Right renal pelvis (tissue), 4 donors: ENCODE measurements at places on chromosomes 5 and 9. TPM values are rescaled to one million over a fixed set of nuclear protein-coding genes. Genes with fewer than 3 reads are reported as not detected.
A peak's percentile ranks its signal among the peaks of the same experiment; 100 is the strongest.

DNA sequence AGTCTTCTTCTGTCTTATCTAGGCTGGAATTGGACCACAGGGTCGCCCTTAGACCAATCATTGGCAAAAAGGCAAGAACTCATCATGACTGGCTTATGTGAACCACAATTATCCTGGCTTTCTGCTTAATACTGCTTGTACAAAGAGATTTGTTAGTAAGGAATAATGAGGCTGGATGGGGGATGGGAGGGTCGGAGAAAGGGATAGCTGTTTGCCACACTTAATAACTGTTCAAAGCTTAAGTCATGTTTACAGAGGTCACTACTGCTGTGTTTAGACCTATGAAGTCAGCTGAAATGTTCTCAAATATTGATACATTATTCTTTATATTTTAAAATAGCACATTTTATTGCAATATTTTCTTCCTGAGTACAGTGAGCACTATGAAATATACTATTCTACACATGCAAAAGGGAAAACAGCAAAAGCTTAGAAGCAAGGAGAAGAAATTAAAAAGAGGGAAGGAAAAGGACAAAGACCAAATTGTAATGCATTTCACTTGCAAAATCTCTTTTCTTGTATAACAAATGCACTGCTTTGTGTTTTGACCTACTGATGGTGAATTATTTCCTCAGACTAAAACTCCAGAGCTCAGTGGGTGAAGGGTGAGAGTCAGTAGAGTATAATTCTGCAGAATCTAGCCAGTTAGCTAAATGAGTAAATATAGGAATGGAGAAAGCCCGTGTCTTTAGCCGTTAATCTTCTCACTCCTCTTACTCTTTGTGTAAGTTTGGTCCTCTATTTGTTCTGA is 404.9 kb upstream of the ZNF608 start:
- peak; percentile 43 for DNase-seq

- no peak for DNase-seq
These were observed 21.9 kb upstream of the NDFIP1 start for GRCh38 chr5:142086679-142087078.

- DNase-seq: no peak
These were observed 7.2 kb downstream of the MLANA start for GRCh38 chr9:5897851-5898250.

GRCh38 chr9:15785584-15785983 is 232.7 kb downstream of the CCDC171 start:
- no peak for DNase-seq

GRCh38 chr5:139651043-139651834 is 3.1 kb downstream of the CXXC5 start:
- DNase-seq: no peak

The POU5F2 gene
- 0.03 TPM for polyA plus RNA-seq

The DYNC2I2 gene
- 68.1 TPM for polyA plus RNA-seq

The PCDHB5 gene
- 7.2 TPM for polyA plus RNA-seq

The MYO10 gene
- 37.2 TPM for polyA plus RNA-seq
